Right lung (tissue), 10 donors: ENCODE measurements at places on chromosomes 5 and 9.

DNA sequence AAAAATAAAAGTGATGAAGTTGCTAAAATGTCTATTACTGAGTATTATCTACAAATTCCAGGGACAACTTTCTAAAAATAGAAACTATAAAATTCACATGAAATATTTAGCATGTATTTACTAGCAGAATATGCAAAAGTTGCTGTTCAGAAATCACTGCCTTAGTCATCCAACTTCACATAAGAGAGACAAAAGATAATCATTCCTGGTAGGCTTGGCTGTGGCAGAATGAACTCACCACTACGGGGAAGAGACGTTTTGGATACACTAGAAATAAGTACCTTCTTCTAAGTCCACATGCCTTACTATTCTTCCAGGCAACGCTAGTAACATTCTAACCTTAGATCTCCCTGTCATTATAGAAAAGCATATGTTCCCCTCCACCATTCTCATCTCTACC lies 272.2 kb downstream of the BNC2 start:
- no peak for DNase-seq

GRCh38 chr5:63963080-63963735 lies 963 bp upstream of the HTR1A start:
- peak; percentile 77 for DNase-seq

DNA sequence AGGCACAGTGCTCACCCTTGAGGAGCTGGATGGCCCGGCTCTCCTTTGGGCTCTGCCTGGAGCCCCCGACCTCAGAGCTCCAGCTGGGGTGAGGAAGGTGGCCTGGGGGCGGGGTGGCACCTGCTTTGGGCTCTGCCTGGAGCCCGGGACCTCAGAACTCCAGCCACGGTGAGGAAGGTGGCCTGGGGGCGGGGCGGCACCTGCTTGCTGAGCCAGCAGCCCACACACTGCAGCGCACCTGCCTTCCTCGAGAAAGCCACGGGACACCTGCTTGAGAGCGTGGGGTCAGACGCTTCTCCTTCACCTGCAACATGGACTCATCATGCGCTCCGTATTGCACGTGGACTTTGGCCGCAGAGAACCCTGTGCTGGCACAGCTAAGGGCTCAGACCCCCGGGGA lies 51.8 kb downstream of the IRX2 start:
- DNase-seq = no peak

- no peak for DNase-seq
These were observed 12.6 kb downstream of the LSM11 start for GRCh38 chr5:157756122-157756521.

DNA sequence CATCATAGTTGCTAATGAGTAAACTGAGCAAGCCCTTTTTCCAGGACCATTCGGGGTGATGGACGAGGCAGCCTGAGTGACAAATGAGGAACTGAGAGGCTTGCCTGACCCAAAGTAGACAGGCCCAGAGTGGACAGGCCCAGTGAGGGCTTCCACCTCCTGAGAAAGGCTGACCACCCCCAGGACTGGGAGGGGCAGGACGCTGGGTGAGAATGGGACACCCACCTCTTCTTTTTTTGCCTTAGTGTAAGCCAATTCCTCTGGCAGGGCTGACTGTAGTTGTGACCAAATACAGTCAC lies 68.3 kb downstream of the MACROH2A1 start:
- no peak for DNase-seq

DNA sequence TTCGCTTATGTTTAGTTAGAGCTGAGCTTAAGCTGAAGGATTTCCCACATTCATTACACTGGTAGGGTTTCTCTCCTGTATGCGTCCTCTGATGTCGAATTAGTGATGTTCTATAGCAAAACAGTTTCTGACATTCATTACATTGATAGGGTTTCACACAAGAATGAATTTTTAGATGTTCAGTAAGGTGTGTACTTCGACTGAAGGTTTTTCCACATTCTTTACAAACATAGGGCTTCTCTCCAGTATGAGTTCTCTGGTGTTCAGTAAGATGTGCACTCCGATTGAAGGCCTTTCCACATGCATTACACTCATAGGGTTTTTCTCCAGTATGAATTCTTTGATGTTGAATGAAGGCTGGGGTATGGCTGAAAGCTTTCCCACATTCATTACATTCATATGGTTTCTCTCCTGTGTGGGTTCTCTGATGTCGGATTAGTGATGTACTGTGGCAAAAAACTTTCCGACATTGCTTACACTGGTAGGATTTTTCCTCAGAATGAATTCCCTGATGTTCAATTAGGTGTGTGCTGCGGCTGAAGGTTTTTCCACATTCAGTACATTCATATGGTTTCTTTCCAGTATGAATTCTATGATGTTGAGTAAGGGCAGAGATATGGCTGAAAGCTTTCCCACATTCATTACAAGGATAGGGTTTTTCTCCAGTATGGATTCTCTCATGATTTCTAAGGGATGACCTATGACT lies 14.6 kb downstream of the ZNF883 start:
- DNase-seq = no peak

DNA sequence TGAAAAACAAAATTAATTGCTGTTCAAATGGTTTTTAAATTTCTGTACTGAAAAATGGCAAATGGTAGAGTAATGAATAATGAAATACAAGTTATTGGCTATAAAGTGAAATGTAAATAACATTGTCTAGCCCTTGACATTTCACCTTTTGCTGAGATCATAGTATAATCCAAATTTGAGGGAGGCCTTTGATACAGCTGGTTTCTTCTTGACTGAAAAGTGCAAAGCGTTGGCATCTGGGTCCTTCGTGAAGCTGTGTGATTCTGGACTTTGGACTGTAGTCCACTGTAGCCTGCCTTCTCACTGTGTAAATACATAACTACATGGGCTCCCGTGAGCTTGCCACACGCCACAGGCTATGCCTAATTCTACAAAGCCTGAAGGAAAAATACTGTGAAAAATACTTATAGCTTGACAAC lies 52.3 kb downstream of the ARHGEF28 start:
- no peak for DNase-seq

DNA sequence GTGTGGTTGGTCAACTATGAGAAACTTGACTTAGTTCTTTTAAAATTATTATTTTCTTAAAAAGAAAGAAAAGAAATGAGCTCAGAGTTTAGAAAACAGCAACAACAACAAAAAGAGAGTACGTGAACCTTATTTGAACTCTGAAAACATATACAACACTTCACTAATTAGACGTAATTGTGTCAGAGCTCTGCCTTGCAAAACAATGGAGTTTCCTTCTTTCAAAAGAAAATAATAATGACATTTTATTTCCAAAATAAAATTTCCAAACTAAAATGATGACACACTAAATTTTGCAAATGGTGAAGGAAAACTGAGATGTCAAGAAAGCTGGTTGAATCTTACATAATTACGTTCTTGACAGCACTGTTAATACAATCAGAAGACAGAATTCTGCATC lies 15.4 kb downstream of the ROR2 start:
- DNase-seq = no peak

DNA sequence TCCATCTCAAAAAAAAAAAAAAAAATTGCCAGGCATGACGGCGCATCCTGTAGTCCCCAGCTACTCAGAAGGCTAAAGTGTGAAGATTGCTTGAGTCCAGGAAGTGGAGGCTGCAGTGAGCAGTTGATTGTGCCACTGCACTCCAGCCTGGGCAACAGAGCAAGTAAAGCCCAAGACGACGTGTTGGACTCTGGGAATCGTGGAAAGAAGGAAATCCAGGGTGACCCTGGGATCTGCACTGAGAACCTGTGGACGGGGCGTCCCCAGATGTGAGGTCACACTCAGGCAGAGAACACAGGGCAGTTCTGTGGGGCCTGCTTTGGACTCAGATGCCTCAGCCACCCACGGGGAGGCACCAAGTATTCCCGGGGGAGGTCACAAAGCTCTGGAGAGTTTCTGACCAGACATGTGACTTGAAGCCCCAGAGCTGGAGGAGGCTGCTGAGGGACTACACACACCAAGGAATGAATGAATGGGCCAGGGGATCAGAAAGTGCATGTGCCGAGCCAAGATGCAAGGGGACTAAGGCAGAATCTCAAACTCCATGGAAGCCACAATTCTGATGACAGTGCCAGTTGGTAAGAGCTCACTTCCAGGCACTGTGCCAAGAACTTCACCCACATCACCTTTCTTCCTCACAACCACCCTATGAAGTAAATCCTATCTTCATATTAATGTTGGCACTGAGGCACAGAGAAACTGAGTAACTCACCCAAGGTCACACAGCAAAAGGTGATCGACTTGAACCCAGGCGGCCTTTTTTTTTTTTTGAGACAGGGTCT lies 12.9 kb downstream of the DYNC2I2 start:
- DNase-seq = no peak

GRCh38 chr5:156815988-156816599 lies 34.0 kb upstream of the PPP1R2B start:
- no peak for DNase-seq

DNA sequence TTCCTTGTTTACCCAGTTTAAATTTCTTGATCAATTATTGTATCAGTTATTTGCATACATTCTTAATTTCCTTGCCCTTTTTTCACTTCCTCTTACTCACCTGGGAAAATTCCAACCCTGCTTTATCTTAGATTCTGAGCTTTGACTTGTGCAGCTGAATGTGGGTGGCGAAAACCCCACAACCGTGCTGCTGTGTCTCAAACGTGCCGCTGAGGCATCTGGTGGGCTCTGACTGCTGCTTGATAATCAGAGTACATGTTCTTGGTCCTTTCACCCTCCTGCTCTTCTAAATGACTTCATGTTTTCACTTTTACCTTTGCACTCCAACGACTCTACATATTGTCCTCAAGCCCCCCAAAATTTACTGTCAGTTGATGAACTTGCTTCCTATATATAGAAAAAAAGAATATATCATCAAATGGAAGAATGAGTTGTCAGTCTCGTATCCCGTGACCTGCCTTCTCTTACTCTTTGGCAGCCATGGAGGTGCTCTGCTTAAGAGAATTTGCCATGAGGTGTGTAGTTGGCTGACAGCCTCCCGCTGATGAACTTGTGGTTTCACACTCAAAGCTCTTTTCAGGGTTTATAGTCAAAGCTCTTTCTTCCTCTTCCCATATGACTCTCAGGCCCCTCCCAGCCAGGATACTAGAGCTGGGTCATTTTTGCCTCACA lies 14.0 kb upstream of the JAK2 start:
- no peak for DNase-seq

DNA sequence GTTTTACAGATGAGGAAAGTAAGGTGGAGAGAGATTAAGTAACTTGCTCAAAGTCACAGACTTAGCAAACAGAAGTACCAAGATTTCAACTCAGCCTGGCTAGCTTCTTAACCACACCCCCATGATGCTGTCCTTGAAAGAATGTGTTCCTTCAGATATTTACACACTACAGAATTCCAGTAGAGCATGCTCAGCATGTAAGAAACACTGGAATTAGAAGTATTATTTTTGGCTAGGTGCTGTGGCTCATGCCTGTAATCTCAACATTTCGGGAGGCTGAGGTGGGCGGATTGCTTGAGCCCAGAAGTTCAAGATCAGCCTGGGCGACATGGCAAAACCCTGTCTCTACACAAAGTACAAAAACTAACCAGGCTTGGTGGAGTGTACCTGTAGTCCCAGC lies 142.4 kb downstream of the EDIL3 start:
- no peak for DNase-seq

DNA sequence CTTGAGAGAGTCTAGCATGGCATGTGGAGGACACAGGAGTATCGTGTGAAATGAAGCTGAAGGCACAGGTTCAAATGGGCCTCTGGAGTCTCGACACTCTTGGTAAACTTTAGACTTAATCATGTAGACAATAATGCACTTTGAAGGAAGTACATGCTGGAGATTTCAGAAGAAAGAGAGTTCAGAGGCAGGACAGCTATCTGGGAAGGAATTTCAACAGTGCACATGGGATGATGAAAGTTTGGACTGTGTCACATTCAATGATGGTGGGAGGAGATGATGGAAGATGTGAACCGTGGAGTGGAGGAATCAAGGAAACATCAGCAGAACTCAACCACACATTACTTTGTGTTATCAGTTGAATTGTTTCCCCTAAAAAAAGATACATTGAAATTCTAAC lies 88.6 kb upstream of the PAPPA start:
- DNase-seq = no peak

- DNase-seq = peak; percentile 58
These were observed 125.9 kb upstream of the ANKRD55 start for GRCh38 chr5:56358703-56359681.

DNA sequence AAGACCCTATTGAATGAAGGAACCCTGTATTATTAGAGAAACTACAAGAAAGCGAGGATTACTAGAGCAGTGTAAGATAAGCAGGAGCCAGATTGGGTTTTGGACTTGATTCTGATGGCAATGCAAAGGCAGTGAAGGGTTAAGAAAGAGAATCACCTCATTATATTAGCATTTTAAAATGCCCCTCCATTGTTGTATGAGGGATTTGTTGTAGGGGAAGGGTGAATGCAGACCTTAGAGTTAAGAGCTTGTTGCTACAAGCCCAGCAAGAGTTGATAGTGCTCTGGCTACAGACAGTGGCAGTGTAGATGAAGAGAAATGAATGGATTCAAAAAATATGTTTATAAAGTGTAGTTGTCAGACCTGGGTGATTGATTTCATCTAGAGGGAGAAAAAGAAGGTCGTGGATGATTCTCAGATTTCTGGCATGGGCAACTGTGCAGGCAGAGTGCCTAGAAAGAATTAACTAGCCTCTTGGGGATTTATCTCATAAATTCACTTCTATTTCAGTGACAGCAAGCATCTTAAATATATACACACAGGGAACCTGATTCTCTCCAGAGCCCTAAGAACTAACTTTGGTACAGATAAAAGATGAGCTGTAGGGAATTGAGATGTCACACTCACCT lies 344.8 kb downstream of the ARRDC3 start:
- no peak for DNase-seq

- no peak for DNase-seq
These were observed 80.1 kb downstream of the COL15A1 start for GRCh38 chr9:99023831-99024230.

DNA sequence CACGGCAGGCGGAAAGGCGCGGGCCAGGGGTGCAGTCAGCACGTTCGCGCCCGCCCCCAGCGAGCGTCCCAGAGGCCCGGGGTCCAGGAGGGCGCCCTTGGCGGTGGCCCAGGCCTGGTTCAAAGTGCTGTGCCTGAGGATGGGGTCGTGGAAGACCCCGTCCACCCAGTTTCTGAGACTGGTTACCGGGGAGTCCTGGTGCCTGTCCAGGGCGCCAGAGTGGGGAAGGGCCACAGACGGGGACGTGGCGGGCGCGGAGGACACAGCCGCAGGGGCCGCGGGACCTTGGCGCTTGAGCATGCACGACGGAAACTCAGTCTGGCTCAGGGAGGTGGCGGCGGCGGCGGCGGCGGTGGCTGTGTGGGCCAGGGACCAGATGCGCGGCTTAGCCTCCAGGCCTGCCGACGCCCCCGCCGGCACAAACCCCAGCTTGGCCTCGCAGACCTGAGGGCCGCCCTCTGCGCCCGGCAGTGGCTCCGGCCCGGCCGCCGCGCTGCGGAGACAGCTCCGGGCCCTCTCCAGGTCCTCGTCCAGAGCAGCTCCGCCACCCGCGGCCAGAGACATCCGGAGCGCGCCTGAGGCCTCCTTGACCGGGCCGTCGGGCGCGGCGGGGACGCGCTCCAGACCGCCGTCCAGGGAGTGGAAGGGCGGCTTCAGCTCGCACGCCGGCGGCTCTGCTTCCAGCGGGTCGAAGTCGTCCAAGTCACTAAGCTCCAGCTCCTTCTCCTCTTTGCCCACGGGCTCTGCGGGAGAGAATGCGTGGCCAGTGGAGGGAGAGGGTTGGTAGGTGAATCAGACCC lies 4.5 kb downstream of the IRX4 start:
- no peak for DNase-seq

GRCh38 chr5:143154510-143155370 lies 248.7 kb downstream of the NR3C1 start:
- DNase-seq = no peak
